ENCODE measurements at places on chromosomes 5 and 9.

DNA sequence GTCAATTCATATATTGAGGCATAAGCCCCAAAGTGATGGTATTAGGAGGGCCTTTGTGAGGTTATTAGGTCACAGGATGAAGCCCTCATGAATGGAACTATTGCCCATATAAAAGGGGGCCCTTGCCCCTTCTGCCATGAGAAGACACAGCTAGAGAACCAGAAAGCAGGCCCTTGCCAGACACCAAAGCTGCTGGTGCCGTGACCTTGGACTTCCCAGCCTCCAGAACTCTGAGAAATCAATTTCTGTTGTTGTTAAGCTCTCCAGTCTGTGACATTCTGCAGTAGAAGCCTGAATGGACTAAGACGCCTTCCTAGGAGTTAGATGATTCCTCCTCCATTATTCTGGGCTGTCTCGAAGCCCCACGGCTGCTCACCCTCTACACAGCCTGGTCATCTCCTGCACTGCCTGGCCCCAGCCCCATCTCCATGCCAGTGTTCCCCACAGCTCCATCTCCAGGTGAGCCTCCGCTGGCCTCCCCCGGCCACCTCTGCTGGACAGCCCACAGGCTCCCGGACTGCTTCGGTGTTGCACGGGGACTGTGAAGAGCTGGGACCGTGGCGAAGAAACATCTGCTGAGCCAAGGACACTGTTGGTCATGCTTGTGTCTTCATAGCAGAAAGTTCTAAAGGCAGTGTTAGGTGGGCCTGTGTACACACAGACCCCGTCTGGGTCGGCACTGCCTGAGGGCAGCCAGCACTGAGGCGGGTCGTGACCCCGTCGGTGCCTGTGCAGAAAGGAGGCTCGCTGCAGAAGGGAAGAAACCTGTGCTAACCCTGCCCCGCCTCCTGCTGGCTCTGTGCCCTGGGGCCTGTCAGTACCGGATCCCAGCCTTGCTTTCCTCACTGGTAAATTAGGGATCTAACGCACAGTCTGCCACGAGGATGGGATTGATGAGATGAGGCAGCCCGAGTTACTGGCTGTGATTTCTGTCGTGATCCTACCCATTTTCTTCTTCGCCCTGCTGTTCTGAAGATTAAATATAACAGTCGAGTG is 55.1 kb upstream of the CNOT6 start:
- no peak for DNase-seq

GRCh38 chr5:38927470-38927869 is 81.7 kb downstream of the OSMR start:
- DNase-seq = no peak

DNA sequence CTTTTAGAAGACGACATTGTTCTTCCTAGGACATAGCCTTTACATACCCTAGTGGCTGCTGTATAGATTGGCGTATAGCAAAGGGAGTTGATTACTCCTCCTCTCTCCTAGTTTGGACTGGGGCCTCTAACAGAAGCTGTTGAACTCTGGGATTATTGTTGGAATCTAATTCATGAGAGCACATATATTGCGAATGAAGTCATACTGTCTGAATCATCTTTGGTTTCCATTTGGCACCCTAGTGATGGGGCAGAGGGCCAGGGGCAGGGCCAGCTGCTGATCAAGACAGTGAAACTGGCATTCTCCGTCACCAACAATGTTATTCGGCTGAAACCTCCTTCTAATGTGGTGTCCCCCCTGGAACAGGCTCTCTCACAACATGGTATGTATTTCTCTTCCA is 40.3 kb downstream of the NUP188 start:
- no peak for DNase-seq

- DNase-seq = no peak
Observed at GRCh38 chr9:104740621-104741020, 6.9 kb upstream of the NIPSNAP3A start.

DNA sequence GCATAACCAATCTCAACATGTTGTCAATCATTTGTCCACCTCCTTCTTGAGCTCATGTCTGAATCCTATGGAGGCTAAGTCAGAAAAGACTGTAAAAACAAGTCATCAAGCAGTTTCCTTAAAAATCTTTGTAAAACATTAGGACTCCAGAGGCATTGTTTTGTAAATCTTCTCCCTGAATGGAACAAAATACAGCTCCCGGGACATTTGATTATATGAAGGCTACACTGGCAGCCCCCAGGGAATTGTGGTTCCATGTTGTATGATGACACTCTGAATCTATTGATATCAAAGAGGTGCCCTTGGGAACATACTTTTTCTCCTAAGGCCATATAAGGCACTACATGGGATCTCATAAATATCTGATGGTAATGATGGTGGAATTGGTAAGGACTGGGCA is 83.2 kb upstream of the NUDT12 start:
- DNase-seq = no peak

DNA sequence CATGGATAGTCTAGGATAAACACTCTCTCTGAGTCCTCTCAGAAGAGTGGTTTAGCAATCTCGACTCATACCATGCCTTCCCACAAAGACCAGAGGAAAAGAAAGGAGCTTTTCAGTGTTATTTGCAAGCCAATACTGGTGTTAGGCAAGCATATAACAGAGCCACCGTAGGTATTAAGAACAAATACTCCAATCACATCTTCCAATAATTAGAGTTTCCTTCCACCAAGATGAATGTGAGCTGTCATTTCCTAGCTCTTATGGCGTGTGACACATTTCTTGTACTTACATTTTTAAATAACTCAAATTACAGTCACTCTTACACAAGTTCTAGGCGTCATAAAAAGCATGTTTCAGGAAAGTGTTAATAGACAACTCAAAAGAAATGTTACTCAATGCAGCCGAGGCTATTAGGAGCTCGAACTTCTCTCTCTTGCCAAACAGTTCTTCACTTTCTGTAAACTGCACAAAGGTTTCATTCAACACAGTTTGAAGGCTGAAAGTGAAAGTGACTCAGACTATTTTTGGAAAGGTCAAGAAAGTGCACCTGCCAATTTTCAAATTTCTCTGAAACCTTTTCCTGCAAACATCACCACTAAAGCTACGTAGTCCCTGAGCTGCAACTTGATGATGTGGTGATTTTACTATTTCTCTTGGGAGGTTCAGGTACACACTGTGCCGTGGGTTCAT is 153.8 kb downstream of the AUH start:
- no peak for DNase-seq

Data from effector CD8-positive, alpha-beta T cell (primary cell).